Cerebellar cortex (tissue), 1 donor: ENCODE measurements at places on chromosomes 6 and 20.

GRCh38 chr6:168026925-168027324, 29.5 kb downstream of the KIF25 start:
- no peak for DNase-seq

DNA sequence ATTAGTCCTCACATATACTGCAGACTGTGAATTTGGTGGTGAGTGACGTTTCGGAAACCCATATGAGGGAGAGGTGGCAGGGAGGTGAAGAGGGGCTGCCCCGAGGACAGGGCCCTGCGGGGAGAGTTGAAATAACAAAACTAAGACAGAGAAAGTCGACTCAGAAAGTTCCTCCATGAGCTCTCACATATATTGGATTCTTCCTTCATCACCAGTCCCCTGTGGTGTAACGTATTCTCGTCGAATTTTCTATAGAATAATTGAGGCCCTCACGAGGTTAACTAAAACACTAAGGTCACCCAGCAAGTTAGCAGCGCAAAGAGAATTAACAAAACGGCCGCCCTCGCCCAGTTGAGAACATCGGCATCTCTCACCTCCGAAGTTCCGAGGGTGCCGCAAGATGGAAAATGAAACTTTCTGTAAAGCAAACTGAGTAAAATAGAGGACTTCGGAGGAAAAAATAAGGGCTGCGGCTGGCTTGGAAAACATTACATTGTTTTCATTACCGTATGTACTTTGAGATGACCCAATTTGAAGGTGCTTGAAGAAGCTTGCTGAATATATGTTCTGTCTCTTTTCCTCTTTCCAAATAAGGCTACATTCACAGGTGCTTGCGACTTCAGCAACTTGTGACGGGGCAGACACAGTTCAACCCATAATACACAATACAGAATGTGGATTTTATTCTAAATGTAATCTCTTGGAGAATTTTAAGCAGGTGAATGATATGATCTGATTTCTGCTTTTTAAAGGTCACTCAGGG, 490.9 kb upstream of the JARID2 start:
- no peak for DNase-seq

DNA sequence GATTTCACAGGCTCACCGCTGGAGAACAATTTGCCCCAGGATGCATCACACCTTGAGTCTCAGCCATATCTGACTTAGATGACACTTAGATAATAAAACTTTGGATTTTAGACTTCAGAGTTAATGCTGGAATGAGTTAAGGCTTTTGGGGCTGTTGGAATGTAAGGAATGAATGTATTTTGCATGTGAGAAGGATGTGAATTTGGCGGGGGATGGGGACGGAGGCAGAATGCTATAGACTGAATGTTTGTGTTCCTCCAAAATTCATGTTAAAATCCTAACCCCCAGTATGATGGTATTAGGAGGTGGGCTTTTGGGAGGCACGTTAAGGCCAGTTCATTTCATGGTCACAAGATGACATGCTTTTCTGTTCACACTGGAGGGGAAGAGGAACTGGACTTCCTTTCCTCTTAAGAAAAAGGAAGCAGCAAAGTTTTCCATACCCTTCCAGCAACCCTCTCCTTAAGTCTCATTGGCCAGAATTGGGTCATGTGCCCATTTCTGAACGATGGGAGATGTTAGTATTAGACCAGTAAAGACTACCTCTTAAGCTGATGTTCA, 5.8 kb upstream of the SRXN1 start:
- no peak for DNase-seq

DNA sequence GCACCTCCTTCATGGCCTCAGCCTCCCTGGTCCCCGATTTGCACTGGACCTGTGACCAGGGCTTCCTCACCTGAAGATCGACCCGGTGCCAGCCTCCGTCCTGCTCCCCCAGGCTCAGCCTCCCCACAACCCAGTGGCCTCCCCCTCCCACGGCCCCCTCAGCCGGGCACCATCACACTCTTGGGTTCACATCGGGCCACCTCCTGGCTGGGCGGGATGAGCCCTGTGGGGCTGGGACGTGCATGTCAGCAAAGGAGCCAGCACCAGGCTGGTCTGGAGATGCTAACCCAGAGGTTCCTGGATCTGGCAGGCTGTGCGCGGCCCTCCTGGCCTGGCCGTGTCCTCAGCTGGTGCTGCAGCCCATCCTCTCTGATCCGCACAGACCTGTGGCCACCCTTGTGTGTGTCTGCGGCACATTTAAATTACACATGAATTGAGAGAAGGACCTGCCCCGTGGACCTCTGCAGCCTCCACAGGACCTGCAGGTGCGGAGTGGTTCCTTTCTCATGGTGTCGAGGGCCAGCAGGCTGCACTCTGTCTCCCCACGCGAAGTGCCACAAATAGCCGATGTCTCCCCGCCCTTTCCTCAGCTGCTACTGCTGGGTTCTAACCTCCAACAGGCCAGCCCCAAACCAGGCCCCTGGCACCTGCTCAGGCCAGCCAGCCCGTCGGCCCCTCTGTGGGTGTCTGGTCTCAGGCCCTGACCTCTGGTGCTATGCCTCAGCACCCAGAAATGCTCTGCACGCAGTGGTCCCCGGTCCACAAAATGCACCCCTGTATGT, 237.5 kb downstream of the ERMARD start:
- DNase-seq, result no peak
